Fibroblast of skin of back (primary cell): ENCODE measurements at places on chromosomes 2 and 18.

DNA sequence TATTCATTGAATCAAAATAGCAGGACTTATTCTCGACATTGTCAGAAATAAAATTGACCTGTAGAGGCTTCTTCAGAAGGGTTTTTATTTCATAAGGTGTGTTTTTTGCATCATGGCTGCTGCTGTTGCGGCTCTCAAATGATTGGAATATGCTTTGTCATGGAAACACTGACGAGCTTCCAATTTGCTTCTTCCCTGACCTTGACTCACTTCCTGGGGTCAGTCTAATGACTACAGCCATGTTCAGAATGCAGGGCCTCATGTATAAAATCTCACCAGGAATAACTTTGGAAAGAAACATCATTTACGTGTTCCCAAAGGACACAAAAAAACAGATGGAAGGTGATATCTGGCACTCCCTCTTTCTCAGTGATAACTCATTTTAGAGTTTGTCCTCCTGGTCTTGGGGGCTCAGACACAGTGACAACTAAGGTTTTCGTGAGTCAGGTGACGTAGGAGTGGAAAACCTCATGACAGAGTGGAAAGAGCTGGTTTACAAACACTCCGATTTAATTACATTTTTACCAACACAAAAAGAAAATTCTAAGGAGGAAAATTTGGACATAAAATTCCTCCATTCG, 467.0 kb upstream of the RAB12 start:
- peak; percentile 26 for DNase-seq

- peak; percentile 34 for DNase-seq
Measured at GRCh38 chr18:35441857-35442595, 55.7 kb downstream of the INO80C start.

DNA sequence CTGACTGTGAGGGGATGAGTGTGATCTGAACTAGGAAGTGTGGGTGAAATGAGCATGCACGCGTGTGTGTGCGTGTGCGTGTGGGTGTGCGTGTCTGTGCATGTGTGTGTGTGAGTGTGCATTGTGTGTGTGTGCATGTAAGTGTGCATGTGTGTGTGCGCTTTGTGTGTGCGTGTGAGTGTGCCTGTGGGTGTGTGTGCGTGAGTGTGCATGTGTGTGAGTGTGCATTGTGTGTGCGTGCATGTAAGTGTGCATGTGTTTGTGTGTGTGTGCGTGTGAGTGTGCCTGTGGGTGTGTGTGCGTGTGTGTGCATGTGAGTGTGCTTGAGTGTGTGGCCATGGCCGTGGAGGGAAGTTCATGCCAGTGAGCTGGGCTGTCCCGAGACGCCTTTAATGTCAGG, 76.3 kb downstream of the RTP5 start:
- DNase-seq, result no peak

DNA sequence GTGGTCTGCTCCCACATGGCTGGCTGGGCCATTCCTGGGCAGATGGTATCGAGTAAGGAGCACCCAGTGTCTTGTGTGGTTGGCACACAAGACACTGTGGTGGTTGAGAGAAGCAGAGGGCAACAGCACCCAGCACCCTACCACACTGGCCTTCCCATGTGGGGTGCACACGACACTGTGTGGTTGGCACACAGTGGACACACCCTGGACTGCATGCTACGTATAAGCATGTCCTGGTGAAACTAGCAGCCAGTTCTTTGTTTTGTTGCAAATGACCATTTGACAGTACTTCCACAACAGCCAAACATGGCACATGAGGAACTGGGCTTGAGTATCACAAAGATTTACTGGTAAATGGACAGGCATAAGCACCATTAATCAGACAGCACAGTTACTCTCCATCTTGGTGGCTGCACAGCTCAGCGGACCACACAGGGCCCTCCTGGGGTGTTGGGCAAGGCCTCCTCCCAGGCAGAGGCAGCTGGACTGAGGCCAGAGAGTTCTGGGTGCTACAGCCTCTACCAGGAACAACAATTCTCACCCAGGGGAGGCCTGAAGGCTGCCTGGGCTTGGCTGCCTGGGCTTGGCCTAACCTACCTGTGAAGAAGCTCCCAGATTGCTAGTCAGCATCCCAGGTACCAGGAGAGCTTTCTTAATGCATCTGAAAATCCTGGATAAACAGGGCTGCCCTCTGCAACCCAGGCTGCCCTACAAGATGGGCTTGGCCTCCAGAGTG, 59.3 kb upstream of the ALPP start:
- DNase-seq, result no peak

- no peak for DNase-seq
Measured at GRCh38 chr2:7007488-7007845, 90.3 kb downstream of the RNF144A start.

DNA sequence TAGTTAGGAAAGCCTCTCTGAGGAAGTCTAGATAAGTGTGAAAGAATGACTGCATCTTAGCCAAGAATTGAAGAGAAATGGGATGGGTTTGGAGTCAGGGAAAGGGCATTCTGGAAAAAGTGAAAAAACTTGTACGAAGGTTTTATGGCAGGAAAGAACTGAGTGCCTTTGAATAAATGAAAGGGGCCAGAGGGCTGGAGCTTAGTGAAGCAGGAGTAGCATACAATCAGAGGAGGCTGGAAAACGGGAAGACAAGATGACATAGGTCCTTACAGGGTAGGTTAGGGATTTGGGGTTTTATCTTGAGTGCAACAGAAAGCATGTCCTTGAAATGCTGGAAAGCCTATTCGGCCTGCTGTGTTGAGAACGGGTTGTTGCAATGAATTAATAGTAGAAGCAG, 152.6 kb upstream of the RND3 start:
- no peak for DNase-seq

GRCh38 chr2:189818249-189819038, 34.2 kb downstream of the PMS1 start:
- no peak for DNase-seq

DNA sequence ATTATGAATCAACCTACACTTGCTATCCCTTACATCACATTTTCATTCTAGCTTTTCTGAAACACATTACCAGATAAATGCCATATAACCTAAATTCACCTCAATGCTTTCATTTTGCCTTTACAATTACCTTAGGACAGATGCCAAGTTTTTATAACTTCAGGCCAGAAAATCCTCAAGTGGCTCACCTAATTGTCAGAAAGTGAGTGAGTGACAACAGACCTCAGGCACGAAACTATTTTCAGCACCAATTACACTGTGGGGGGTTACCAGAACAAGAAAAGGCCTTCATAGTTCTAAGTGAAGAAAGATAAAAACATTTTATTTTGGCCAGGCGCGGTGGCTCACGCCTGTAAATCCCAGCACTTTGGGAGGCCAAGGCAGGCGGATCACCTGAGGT, 52.3 kb upstream of the ST8SIA5 start:
- DNase-seq, result no peak

DNA sequence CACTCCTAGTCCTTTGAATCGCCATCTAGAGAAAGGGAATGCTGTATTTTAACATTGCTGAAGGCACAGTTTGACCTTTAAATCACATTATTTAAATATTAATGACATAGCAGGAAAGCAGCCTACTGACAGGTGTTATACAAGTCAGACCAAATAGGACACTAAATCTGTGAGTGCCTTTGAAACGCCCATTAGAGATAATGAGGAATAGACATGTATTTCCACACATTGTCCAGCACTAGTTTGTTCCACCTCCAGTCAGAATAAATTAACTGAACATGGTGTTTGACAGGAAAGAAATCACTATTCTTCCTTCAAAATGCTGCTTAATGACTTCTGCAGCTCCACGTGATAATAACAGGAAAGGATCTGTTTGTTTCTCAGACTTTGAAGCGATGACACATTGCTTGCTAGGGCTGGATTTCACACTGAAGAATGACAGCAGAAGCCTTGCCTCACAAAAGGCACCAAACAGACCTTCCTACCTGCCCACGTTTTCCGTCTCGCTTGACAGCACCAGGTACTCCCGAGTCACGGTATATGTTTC, 90.5 kb upstream of the DDX18 start:
- no peak for DNase-seq
